ENCODE measurements at places on chromosomes 3 and 15. TPM values are rescaled to one million over a fixed set of nuclear protein-coding genes. Genes with fewer than 3 reads are reported as not detected.

- no peaks in the 10 kb centered on the region for H3K36me3 ChIP-seq
- H3K27ac ChIP-seq = no peak overlapping the region
- no peaks in the 10 kb centered on the region for H3K27me3 ChIP-seq
- H3K4me1 ChIP-seq = no peaks in the 10 kb centered on the region
Measured at GRCh38 chr3:180026997-180027396, 9.7 kb downstream of the PEX5L start.

DNA sequence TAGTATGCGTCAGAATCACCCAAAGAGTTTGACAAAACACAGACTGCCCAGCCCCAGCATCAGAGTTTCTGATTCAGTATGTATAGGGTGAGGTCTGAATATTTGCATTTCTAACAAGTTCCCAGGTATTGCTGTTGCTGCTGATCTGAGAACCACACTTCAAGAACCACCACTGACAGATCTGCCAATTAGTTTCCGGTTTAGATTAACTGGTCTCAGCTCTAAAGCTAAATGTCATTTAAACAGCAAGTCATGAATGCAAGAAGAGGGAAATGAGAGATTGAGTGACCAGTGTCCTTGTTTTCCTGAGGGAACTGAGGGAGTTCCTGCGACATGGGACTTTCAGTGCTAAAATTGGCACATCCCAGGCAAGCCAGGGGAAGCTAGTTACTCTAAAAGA, 305.0 kb downstream of the ZNF385D start:
- H3K4me3 ChIP-seq = no peak overlapping the region
- H3K27me3 ChIP-seq = no peaks in the 10 kb centered on the region
- no peak for DNase-seq
- no peaks in the 10 kb centered on the region for H3K4me1 ChIP-seq
- no peak overlapping the region for H3K27ac ChIP-seq
- H3K36me3 ChIP-seq = no peaks in the 10 kb centered on the region

DNA sequence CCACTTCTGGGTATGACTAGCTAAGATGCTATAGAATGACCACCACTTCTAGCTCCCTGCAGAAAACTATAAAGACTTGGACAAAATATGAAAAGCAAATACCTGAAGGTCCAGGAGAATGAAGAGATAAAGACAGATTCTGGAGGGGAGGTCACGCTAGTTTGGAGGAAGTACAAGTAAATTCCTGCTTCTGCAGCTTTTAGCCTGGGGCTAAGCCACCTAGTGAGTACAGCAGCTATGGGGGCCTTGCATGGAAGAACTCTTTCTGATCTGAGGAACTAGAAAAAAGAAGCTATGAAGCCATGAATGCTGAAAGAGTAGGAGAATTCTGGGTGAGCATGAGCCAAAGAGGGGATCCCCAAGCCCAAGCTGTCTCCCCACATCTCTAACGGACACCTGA, 29.8 kb downstream of the NRG4 start:
- H3K36me3 ChIP-seq = no peaks in the 10 kb centered on the region
- H3K4me3 ChIP-seq = no peak overlapping the region
- DNase-seq = no peak
- no peak overlapping the region for H3K27ac ChIP-seq

DNA sequence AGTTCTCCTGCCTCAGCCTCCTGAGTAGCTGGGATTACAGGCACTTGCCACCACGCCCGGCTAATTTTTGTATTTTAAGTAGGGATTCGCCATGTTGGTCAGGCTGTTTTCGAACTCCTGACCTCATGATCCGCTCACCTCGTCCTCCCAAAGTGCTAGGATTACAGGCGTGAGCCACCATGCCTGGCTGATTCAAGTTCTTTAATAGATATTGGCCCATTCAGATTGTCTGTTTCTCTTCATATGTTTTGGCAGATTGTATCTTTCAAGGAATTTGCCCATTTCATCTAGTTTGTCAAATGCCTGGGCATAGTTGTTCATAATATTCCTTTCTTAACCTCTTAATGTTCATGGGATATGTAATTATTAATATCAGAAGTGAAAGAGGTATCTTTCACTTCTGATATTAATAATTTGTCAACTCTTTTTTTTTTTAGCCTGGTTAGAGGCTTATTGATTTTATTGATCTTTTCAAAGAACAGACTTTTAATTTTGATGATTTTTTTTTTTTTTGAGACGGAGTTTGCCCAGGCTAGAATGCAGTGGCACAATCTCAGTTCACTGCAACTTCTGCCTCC, 40.2 kb upstream of the ZFAND6 start:
- no peaks in the 10 kb centered on the region for H3K27me3 ChIP-seq
- no peak overlapping the region for H3K27ac ChIP-seq
- no peaks in the 10 kb centered on the region for H3K36me3 ChIP-seq
- DNase-seq = no peak

GPR160 gene
- total RNA-seq = 22.3 TPM

DNA sequence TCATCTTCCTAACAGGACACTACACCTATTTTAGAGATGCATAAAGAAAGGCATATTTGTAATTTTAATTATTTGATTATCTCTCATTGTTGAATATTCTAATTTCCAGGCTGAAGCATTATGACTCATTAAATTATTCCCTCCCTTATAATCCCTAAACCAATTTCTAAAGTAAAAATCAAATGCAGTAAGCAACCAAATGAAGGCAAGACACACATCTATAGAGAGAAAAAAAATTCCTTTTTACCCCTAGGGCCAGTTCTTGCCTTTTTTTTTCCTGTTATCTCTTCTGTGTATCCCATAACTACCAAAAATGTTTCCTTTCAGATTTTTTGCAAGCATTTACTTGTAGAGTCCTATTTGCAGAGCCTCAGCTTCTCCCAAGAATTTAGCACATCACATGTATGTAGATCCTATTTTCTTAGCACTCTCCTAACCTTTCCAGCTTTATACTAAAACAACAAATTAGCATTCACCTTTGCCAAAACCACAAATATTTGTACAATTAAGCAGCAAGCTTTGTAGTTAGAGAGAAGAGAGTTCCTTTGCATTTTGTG, 177.9 kb downstream of the SATB1 start:
- no peak overlapping the region for H3K27ac ChIP-seq
- no peak for DNase-seq
- no peak overlapping the region for H3K4me3 ChIP-seq
- no peaks in the 10 kb centered on the region for H3K36me3 ChIP-seq
- no peaks in the 10 kb centered on the region for H3K27me3 ChIP-seq

- H3K4me1 ChIP-seq = peaks cover 7% of the 10 kb centered on the region
- no peak overlapping the region for H3K4me3 ChIP-seq
- DNase-seq = no peak
- no peak overlapping the region for H3K27ac ChIP-seq
Measured at GRCh38 chr3:115788921-115789470, 165.7 kb downstream of the GAP43 start.

MYRIP gene
- total RNA-seq = 5.9 TPM

- no peaks in the 10 kb centered on the region for H3K36me3 ChIP-seq
- no peak overlapping the region for H3K27ac ChIP-seq
- no peak overlapping the region for H3K4me3 ChIP-seq
- H3K27me3 ChIP-seq = no peaks in the 10 kb centered on the region
- H3K4me1 ChIP-seq = no peaks in the 10 kb centered on the region
- DNase-seq = no peak
Measured at GRCh38 chr3:61707492-61707891, 146.1 kb downstream of the PTPRG start.

DNA sequence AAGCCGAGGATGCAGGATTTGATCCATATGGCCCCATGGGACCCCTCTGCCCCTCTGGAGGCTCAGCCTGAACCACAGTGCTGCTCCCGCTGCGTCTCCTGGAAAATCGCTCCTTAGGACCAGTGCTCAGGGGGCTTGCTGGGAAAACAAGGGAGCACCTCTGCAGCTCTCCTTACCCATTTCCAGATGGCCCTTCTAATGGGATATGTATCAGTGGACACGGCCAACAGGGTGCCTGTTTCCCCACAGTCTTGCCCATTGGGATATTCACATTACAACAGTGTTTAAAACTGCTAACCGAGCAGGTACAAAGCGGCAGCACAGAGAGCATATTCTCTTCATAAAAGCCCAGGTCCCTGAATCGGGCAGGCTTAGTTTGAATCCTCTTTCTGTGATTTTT, 27.1 kb downstream of the TMEM44 start:
- H3K27ac ChIP-seq = no peak overlapping the region
- H3K36me3 ChIP-seq = no peaks in the 10 kb centered on the region
- no peak overlapping the region for H3K4me3 ChIP-seq
- no peak for DNase-seq

DNA sequence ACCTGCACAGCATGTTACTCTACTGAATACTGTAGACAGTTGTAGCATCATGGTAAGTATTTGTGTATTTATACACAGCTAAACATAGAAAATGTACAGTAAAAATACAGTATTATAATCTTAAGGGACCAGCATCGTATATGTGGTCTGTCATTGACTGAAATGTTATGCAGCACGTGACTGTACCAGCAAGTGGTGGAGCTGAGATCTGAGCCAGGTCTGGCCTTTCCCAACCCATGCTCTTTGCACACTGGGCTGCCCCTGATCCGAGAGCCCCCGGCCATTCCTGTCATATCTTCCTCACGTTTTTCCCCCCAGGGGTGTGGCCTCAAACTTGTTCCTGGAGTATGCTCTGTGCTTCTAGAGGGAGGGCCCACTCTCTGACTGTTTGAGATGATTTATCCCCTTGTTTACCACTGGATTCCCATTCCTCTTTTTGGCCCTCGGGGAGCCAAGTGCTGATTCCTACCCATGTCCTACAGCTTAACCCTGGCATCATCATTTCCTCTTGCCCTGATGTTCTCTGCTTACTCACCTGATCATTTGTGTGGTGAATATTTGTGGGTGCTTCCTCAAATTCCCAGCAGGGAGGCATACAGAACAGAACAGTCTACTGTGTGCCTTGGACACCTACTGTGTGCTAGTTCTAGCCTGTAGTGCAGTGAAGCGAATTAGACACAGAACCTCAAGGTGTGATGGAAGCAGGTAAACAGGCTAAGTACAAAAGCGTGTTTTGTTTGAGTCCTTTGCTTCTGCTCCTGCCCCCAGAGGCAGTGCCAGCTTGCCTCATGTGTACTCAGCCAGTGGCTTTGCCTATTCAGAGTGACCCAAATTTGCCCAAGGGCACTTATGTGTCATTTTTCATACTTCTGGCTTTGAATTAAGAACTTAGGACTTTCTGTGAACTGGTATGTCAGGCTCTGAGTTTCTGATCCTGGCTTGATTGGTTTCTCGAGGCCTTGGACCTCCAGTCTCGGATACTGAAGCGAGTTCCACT, 21.0 kb downstream of the CSRNP1 start:
- peaks cover 43% of the 10 kb centered on the region for H3K4me1 ChIP-seq
- H3K27ac ChIP-seq = peak overlapping the region; percentile 7
- H3K27me3 ChIP-seq = no peaks in the 10 kb centered on the region
- no peak for DNase-seq
- no peaks in the 10 kb centered on the region for H3K36me3 ChIP-seq
- no peak overlapping the region for H3K4me3 ChIP-seq

DNA sequence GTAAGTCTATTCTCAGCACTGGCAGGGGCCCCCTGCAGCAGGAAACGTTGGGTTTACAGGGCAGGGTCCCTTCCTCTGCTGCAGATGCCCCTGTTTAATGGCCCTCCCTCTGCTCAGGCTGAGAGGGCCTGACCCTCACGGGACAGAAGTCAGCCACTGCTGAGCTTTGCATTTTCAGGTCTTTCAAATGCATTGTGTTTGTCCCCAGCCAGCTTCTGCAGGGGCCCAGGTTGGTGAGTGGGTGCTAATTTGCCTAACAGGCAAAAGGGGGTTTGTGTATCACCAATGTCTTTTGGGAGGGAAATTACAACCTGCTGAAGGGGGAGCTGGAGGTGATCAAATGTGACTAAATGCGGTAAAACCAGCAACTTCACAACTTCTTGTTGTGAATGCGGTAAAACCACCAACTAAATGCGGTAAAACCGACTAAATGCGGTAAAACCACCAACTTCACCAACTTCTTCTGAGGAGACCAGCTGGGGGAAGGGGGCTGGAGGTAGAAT, 44.8 kb upstream of the UBE2E1 start:
- no peak overlapping the region for H3K27ac ChIP-seq
- DNase-seq = no peak
- no peaks in the 10 kb centered on the region for H3K4me1 ChIP-seq
- H3K36me3 ChIP-seq = no peaks in the 10 kb centered on the region
- no peaks in the 10 kb centered on the region for H3K27me3 ChIP-seq
- H3K4me3 ChIP-seq = no peak overlapping the region

- no peaks in the 10 kb centered on the region for H3K36me3 ChIP-seq
- no peak for DNase-seq
- H3K27me3 ChIP-seq = peaks cover 19% of the 10 kb centered on the region
- no peak overlapping the region for H3K27ac ChIP-seq
Measured at GRCh38 chr3:127131424-127132170, 61.3 kb upstream of the PRR23E start.

GRCh38 chr3:172646439-172647015, 64.3 kb downstream of the NCEH1 start:
- H3K4me3 ChIP-seq = no peak overlapping the region
- DNase-seq = no peak
- H3K27ac ChIP-seq = no peak overlapping the region
- H3K36me3 ChIP-seq = peaks cover 10% of the 10 kb centered on the region
- peaks cover 16% of the 10 kb centered on the region for H3K4me1 ChIP-seq
- no peaks in the 10 kb centered on the region for H3K27me3 ChIP-seq

- no peaks in the 10 kb centered on the region for H3K36me3 ChIP-seq
- H3K4me3 ChIP-seq = no peak overlapping the region
- no peaks in the 10 kb centered on the region for H3K4me1 ChIP-seq
- peak; percentile 20 for DNase-seq
Measured at GRCh38 chr3:13706451-13706850, 157.5 kb downstream of the FBLN2 start.

GRCh38 chr3:155676252-155676981, 68.5 kb downstream of the PLCH1 start:
- no peaks in the 10 kb centered on the region for H3K36me3 ChIP-seq
- peak overlapping the region; percentile 21 for H3K27ac ChIP-seq
- peak overlapping the region; percentile 41 for H3K4me3 ChIP-seq

GRCh38 chr15:33959844-33960548, 8.3 kb upstream of the CHRM5 start:
- no peaks in the 10 kb centered on the region for H3K27me3 ChIP-seq
- DNase-seq = no peak
- no peak overlapping the region for H3K27ac ChIP-seq
- no peaks in the 10 kb centered on the region for H3K4me1 ChIP-seq

All from upper lobe of right lung (tissue), 1 donor.